ENCODE measurements at places on chromosomes 5 and 9. TPM values are rescaled to one million over a fixed set of nuclear protein-coding genes. Genes with fewer than 3 reads are reported as not detected.

DNA sequence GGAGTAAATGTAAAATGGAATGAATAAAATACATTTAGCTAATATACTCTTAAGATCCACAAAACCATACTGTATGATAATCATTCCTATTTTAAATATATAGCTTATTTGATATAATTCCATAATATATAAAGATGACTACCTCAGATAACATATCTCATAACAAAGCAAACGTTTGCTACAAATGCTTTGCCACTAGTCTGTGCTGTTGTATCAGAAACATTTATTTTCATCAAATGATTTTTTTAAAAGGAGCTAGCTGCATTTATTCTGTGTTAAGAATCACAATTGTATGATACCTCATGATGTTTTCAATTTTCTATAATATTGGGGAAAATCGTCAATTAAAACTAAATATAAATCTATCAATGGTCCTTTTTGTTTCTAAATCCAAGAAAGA is 567.2 kb downstream of the PTPRD start:
- H3K27me3 ChIP-seq = no peaks in the 10 kb centered on the region
- H3K36me3 ChIP-seq = no peaks in the 10 kb centered on the region
- H3K4me3 ChIP-seq = no peak overlapping the region
- H3K27ac ChIP-seq = no peak overlapping the region

- DNase-seq = no peak
- H3K27ac ChIP-seq = no peak overlapping the region
- H3K4me3 ChIP-seq = no peak overlapping the region
- H3K4me1 ChIP-seq = no peaks in the 10 kb centered on the region
- H3K27me3 ChIP-seq = no peaks in the 10 kb centered on the region
Observed at GRCh38 chr9:35237311-35237710, 75.5 kb downstream of the UNC13B start.

DNA sequence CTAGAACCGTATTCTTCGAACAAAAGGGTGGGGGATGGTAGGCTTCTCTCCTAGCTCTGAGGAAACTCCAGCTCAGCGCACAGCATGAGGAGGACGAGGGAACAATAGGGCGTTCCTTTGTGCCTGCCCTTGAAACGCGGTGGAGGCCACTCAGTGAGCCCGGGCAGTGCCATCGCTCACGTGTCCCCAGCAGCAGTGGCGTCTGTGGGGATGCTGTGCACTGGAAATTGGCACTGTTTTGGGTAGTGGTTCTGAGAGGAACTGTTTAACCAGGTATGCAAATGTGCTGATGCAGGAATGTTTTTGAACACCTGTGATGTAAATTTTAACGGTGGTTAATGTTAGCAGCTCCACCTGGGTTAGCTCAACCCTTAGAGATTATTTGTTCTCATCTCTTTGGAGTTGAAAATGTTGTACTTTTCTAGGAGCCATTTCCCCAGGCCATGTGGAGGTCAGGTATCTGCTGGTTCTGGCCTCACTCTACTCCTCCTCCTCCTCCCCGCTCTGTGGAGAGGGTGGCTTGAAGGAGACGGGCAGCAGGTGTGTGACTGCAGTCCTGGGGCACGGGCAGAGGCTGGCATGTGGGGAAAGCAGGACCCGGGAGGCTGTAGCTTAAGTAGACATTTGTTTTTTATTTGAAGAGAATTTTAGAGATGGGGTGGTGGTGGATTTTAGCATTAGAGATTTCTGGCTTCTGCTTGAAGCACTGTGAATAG is 48.3 kb downstream of the EHMT1 start:
- peak; percentile 63 for DNase-seq
- no peaks in the 10 kb centered on the region for H3K36me3 ChIP-seq

Gene LPAR1
- 3.8 TPM for total RNA-seq

- peaks cover 5% of the 10 kb centered on the region for H3K4me1 ChIP-seq
- H3K27me3 ChIP-seq = peaks cover 17% of the 10 kb centered on the region
- H3K36me3 ChIP-seq = no peaks in the 10 kb centered on the region
- no peak for DNase-seq
- H3K27ac ChIP-seq = no peak overlapping the region
- H3K4me3 ChIP-seq = no peak overlapping the region
Observed at GRCh38 chr9:120890320-120891244, 13.6 kb upstream of the PHF19 start.

GRCh38 chr9:81682797-81683196 is 6.5 kb downstream of the TLE1 start:
- no peak overlapping the region for H3K27ac ChIP-seq
- DNase-seq = no peak
- peaks cover 16% of the 10 kb centered on the region for H3K4me1 ChIP-seq
- H3K27me3 ChIP-seq = no peaks in the 10 kb centered on the region

Gene IGFBPL1
- total RNA-seq = 36.6 TPM

Gene GALNT12
- 17.5 TPM for total RNA-seq

- no peak for DNase-seq
- H3K36me3 ChIP-seq = no peaks in the 10 kb centered on the region
- H3K27me3 ChIP-seq = no peaks in the 10 kb centered on the region
Observed at GRCh38 chr9:33697171-33697570, 98.2 kb upstream of the PRSS3 start.

DNA sequence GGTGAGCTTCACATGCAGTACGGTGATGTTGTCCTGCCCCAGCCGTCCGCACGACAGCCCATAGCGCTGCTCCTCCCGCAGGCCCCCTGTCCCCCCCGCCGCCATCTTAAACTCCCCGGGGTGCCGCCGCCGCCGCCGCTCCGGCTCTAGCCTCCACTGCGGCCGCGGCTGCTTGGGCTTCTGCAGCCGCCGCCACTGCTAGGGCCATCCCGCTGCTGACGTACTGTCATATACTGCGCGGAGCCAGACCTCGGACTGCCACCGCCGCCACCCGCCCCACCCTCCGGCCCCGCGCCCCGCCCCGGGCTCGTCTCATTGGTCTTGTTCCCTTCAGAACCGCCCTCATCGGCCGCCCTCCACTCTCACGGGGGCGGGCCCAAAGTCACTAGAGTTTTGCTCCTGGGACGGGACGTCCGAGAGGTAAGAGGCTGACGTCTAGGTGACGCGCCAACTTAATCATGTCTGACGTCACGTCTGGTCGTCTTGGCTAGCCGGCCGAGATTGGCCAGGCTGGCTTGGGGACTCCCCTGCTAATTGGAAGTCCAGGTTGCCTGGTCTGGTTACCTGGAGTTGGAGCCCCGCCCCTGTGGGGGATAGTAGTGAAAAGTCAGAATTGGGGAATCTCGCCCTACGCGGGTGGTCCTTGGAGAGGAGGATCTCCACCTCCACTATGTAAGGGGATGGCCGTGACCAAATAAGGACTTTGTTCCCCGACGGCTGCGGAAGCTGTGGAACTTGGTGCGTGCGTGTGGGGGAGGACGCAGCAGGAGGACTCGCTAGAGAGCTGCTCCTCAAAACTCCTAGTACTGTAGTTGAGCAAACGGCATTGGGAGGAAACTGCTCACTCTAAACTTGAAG is at the start of gene ELL2:
ELL2 (minus strand) TSS at position 235 of the 858 bp plus-strand sequence; CDS start at position 105, 130 bp downstream.
- H3K36me3 ChIP-seq = no peaks in the 10 kb centered on the region
- H3K27ac ChIP-seq = peak within 1 kb of the TSS; percentile 87
- H3K27me3 ChIP-seq = peaks cover 12% of the 10 kb centered on the region
- H3K4me3 ChIP-seq = peak within 1 kb of the TSS; percentile 62

Gene DNAJC21
- total RNA-seq = 51.2 TPM

DNA sequence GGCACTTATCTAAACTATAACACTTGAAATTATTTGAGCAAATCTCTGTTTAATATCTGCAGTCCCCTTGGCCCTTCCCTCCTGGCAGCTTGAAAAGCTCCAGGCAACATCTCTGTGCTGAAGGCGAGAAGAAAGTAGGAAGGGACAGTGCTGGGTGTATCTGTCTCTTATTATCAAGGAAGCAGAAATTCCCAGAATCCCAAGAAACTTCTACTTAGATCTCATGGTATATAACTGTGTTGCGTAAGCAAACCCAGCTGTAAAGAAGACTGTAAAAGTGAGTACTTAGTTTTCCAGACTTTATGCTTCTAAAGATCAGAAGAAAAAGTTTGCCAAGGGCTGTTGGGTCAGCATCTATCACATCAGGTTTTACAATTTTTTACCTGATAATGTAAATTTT is 1869.8 kb downstream of the MAT2B start:
- DNase-seq = no peak
- no peak overlapping the region for H3K27ac ChIP-seq
- no peaks in the 10 kb centered on the region for H3K27me3 ChIP-seq
- H3K4me1 ChIP-seq = no peaks in the 10 kb centered on the region

DNA sequence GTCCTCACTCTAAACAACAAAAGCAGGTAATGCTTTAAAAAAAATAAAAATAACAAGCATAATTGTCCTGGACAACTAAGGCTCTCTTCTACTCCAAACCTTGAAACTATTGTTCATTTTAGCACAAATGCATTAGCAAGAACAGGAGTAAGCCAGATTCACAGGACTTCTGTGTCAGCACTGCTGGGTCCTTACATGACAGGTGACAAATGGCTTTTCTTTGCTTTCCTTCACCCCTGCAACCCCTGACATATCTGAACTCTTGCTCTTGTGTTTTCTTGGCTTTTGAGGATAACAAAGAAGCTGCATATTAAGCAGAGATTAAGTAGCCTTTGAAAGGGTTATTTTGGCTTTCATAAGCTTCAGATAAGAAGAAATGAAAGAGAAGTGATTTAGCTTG is 71.1 kb downstream of the ZNF474 start:
- no peaks in the 10 kb centered on the region for H3K27me3 ChIP-seq
- H3K4me3 ChIP-seq = no peak overlapping the region
- no peaks in the 10 kb centered on the region for H3K36me3 ChIP-seq
- no peaks in the 10 kb centered on the region for H3K4me1 ChIP-seq
- no peak for DNase-seq
- no peak overlapping the region for H3K27ac ChIP-seq

Gene SLIT3
- 0.86 TPM for total RNA-seq

- H3K27ac ChIP-seq = no peak overlapping the region
- DNase-seq = peak; percentile 45
- no peaks in the 10 kb centered on the region for H3K36me3 ChIP-seq
Observed at GRCh38 chr5:1764606-1764960, 35.1 kb downstream of the MRPL36 start.

DNA sequence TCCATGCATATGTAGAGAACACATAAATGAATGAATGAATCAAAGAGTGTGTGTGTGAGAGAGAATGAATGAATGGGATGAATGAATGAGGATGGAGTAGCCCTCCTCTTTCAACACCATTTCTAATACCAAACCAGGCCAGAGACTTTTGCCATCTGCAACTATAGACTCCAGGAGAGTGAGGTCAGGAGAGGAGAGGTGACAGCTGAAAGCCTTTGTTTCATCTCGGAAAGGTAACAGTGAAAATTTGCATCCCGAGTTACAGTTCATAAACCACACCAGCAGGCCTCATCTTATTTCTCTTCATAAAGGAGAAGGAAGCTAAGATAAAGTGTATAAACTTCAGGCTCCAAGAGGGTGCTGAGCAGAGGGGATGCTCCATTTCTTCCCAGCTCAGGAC is 255.3 kb upstream of the KLF4 start:
- peaks cover under 1% of the 10 kb centered on the region for H3K4me1 ChIP-seq
- no peaks in the 10 kb centered on the region for H3K36me3 ChIP-seq
- no peak overlapping the region for H3K27ac ChIP-seq
- no peaks in the 10 kb centered on the region for H3K27me3 ChIP-seq
- no peak overlapping the region for H3K4me3 ChIP-seq

Gene CBY3
- 1.4 TPM for total RNA-seq

Gene PCDHA9
- 0.36 TPM for total RNA-seq

DNA sequence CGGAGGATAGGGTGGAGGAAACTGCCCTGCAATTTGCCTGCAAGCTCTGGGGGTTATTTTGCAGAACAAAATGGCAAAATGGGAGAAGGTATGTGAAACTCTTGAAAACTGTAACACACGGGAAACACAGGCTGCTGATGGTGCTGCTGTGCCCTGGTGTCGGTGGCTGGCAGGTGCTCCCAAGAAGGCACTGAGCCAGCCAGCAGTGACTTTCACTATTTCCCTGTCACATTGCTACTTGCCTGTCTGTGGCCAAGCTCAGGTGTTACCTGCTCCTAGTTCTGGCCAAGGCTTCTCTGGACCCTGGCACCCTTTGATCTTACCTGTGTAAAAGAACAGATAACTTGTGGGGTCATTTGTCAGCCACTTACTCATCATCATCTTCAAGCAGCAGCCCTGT is 102.2 kb downstream of the CMYA5 start:
- no peaks in the 10 kb centered on the region for H3K27me3 ChIP-seq
- no peaks in the 10 kb centered on the region for H3K36me3 ChIP-seq
- H3K4me3 ChIP-seq = no peak overlapping the region
- H3K27ac ChIP-seq = no peak overlapping the region

DNA sequence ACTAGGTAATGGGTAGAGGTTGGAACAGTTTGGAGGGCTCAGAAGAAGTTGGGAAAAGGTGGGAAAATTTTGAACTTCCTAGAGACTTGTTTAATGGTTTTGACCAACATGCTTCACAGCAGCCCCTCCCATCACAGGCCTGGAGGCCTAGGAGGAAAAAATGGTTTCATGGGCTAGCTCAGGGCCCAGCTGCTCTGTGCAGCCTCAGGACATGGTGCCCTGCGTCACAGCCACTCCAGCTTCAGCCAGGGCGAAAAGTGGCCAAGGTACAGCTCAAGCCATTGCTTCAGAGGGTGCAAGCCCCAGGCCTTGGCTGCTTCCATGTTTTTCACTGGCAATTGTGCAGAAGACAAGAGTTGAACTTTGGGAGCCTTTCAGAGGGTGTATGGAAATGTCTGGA is 453.7 kb downstream of the LRRC70 start:
- H3K27ac ChIP-seq = no peak overlapping the region
- no peaks in the 10 kb centered on the region for H3K27me3 ChIP-seq
- H3K4me3 ChIP-seq = no peak overlapping the region
- no peak for DNase-seq
- no peaks in the 10 kb centered on the region for H3K4me1 ChIP-seq

DNA sequence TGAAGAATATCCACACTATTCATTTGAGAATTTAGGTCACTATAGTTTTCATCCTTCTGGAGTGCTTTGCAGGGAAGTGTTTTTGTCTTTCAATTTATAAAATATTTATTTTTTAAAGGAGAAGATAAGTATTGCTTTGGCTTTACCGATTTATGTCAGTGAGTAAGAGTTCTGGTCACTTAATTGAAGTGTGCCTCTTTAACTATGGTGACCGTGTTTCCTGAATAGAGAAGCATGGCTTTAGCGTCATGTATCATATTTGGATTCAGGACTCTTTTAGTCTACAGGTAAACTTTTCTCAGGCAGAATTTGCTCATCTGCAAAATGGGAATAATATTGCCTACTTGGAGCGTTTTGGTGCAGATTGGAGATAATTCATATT is 902 bp downstream of the BDP1 start:
- H3K4me1 ChIP-seq = no peaks in the 10 kb centered on the region
- H3K36me3 ChIP-seq = peaks cover 7% of the 10 kb centered on the region
- no peak for DNase-seq
- H3K27me3 ChIP-seq = no peaks in the 10 kb centered on the region
- peak overlapping the region; percentile 98 for H3K4me3 ChIP-seq

GRCh38 chr5:102796498-102796897 is 41.4 kb downstream of the PAM start:
- no peak overlapping the region for H3K4me3 ChIP-seq
- no peak overlapping the region for H3K27ac ChIP-seq
- no peak for DNase-seq

- no peaks in the 10 kb centered on the region for H3K36me3 ChIP-seq
- H3K27ac ChIP-seq = no peak overlapping the region
- H3K27me3 ChIP-seq = no peaks in the 10 kb centered on the region
- no peak overlapping the region for H3K4me3 ChIP-seq
Observed at GRCh38 chr5:77316871-77317661, 106.6 kb downstream of the PDE8B start.

Measured in H1 (cell line).